ENCODE measurements at places on chromosomes 12 and 14. TPM values are rescaled to one million over a fixed set of nuclear protein-coding genes. Genes with fewer than 3 reads are reported as not detected.

DNA sequence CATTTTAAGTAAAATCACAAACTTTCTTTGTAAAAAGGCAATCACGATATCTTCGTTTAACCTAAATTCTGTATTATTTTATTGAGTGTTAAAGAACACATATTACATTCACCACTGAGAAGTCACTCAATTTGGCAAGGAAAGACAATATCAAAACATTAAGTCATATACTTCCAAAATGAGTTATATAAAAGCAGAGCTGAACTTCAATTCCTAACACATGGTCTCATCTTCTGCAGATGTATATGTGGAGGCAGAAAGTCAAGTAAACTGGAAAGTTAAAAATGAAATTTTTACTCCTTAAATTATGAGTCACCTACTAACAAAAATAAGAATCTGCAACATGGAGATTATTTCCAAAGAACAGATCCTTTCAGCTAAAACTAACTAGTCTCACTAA, 28.7 kb downstream of the BMAL2 start:
- no peak for DNase-seq

GRCh38 chr14:38944691-38945090, 158.3 kb downstream of the SEC23A start:
- DNase-seq: no peak

- peak; percentile 36 for DNase-seq
Observed at GRCh38 chr12:121494093-121494787, 86.6 kb downstream of the KDM2B start.

DNA sequence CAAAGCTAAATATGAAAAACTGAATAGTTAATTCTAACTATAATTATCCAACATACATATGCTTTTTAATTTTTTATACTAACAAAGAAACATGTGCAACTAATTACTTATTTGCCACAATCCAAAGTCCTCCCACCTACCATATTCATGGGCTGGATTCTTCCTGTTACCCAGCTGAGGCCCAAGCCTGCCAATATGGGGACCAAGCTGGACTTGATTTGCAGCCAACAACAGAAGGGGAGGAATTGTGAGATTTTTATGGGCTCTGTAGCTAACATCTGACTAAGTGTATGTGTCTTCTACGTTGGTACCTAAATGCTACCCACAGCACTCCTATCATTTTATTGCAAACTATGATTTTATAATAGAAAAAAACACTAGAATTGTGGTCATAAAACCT, 13.1 kb upstream of the ANKS1B start:
- no peak for DNase-seq

- DNase-seq: no peak
Observed at GRCh38 chr14:98172243-98172778, 1099.7 kb downstream of the BCL11B start.

DNA sequence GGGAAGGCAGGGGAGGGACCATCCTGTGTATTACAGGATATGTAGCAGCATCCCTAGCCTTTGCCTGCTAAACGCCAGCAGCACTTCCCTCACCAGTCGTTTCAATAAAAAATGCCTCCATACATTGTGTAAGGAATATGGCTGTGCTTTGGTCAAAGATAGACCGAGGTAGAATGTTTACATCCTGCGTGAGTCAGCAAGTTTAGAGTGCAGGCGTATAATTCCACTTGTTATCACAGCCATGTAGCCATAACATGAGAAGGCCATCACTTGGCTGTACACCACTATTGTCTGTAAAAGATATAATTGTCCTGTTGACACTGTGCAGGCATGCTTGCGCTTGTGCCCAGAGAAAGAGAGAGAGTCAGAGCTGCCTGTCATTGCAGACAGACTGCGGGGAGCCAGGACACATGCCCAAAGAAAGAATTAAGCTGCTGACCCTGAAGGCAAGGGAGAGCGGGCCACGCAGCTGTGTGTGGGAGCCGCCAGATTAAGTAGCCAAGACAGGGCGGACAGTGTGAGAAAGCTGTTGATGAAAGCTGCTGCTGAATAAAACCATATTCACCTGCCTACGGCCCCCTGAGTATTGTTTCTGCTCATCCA, 68.4 kb downstream of the CRACR2A start:
- peak; percentile 47 for DNase-seq

DNA sequence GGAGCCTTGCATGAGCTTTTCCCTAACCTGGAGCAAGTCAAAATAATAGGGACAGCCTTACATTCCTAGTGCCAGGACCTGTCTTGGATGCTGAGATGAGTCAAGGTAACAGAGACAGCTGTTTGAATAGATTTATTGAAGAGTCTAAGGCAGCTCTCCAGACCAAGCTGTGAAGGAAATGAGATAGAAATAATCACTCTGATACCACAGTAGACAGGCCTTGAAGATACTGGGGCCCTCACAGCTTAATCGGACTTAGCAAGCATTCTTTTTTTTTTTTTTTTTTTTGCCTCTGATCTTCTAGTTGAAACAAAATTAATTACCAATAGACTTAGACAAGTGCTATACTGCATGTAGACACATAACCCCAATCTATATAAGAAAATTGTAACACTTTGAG, 3.1 kb upstream of the RNASE9 start:
- no peak for DNase-seq

The ESYT1 gene
- 300 TPM for total RNA-seq

The CCDC38 gene
- not detected for total RNA-seq

GRCh38 chr14:53350866-53351265, 197.7 kb upstream of the DDHD1 start:
- DNase-seq: no peak

GRCh38 chr12:12398026-12398859, 41.4 kb downstream of the BORCS5 start:
- DNase-seq: peak; percentile 96

GRCh38 chr12:53483225-53483978, 15.9 kb downstream of the MAP3K12 start:
- no peak for DNase-seq

- no peak for DNase-seq
Observed at GRCh38 chr14:101133068-101133467, 229.5 kb upstream of the RTL1 start.

The KIF26A gene
- total RNA-seq: under 0.01 TPM

The EAPP gene
- total RNA-seq: 37.1 TPM

The NEMF gene
- 72.5 TPM for total RNA-seq

The LRP1-AS gene
- not detected for total RNA-seq

The SPRYD4 gene
- 2.3 TPM for total RNA-seq

The TC2N gene
- total RNA-seq: 1.3 TPM

DNA sequence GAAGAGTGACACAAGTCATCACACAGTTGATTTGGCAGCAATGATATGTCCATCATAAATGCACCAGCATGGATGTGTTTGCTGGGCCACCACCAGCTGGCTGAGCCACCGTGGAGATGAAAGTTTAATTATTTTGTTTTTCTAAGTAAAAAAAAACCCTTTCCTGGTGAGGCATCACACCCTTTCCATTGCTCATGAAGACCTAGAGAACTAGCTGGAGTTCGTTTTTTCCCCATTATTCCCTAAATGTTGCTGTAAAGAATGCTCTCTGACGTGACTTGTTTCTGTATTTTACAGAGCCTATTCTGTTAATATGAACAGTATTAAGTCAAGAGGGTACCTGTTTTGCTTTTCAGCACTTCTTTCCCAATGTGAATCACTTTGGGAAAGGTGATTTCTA, 257.9 kb downstream of the MSRB3 start:
- no peak for DNase-seq

DNA sequence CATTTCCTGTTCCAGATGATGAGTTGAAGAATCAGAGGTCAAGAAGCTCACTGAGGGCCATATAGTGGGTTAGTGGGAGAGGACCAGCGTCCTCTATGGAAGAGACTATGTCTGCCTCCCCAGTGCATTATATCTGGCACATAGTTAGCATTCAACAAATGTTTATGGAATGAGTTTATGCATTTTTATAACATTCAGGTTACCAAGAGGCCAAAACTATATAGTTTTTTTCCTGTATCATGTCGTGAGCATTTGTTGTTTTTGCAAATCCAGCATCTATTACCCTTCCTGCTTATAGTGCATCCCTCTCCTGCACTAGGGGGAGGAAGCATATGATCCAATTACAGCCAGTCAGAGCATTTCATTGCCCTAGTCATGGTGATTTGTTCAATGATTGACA, 60.6 kb downstream of the SUDS3 start:
- peak; percentile 5 for DNase-seq

GRCh38 chr12:2412305-2412643, 359.5 kb downstream of the CACNA1C start:
- DNase-seq: no peak

The OR4E2 gene
- not detected for total RNA-seq

Data from fibroblast of villous mesenchyme (primary cell).